ENCODE measurements at places on chromosomes 5 and 9.

GRCh38 chr5:14687023-14687665, 22.6 kb downstream of the OTULIN start:
- no peak for DNase-seq

- no peak for DNase-seq
These were observed 20.5 kb upstream of the TXN start for GRCh38 chr9:110276781-110277180.

- DNase-seq: no peak
These were observed 78.3 kb upstream of the HSPA9 start for GRCh38 chr5:138653502-138653901.

DNA sequence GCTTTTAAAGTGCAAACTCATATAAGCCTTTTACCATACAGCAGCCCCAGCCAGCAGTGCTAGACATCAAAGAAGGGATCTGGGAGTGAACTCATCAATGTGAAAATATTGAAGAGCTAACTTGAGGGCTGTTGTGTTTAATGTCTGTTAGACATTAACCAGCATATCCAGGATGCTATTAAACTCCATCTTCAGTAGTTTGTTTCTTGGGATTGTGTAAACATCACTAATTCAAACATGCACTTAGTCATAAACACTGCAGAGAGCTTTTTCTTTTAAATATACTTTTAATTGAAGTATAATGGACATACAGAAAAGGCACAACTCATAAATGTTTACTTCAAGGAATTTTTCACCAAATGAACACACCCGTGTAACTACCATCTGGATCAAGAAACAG, 81.8 kb downstream of the TMEM252 start:
- no peak for DNase-seq

DNA sequence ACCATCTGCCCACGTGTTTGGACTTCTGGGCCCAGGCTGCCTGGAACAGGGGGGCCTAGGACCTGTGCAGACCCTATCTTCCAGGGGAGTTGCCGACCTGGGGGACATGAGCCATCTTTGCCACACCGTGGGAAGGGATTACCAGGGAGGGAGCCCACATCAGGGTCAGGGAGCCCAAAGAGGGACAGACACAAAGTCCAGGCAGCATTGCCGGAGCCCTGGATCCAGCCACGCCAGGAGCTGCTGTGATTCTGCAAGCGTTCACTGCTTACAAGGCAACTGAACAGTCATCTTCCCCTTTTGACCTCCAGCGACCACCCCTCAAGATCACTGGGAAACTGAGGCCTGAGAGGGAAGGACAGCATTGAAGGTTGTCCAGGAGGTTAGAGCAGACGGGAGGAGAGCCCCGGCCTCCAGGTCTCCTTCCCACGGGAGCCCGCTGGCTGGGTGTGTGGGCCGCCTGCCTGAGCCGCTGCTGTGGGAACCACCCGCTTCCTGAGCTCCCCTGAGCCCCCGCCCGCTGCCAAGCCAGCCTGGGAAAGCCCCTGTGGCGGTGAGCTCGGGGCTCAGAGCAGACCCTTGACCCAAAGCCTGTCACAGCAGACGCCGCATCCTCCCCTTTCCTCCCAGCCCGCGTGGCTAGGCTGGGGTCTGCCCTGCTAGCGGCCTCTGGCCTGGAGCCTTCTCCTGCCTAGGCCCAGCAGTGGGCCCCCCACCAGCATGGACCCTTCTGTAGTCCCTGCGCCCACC, 17.1 kb upstream of the NOTCH1 start:
- no peak for DNase-seq

- DNase-seq: no peak
These were observed 174.2 kb downstream of the DCP2 start for GRCh38 chr5:113150821-113151220.
